Activated CD8-positive, alpha-beta memory T cell treated with anti-CD3 and anti-CD28 coated beads for 4 hours (primary cell): ENCODE measurements at places on chromosomes 3 and 15.

DNA sequence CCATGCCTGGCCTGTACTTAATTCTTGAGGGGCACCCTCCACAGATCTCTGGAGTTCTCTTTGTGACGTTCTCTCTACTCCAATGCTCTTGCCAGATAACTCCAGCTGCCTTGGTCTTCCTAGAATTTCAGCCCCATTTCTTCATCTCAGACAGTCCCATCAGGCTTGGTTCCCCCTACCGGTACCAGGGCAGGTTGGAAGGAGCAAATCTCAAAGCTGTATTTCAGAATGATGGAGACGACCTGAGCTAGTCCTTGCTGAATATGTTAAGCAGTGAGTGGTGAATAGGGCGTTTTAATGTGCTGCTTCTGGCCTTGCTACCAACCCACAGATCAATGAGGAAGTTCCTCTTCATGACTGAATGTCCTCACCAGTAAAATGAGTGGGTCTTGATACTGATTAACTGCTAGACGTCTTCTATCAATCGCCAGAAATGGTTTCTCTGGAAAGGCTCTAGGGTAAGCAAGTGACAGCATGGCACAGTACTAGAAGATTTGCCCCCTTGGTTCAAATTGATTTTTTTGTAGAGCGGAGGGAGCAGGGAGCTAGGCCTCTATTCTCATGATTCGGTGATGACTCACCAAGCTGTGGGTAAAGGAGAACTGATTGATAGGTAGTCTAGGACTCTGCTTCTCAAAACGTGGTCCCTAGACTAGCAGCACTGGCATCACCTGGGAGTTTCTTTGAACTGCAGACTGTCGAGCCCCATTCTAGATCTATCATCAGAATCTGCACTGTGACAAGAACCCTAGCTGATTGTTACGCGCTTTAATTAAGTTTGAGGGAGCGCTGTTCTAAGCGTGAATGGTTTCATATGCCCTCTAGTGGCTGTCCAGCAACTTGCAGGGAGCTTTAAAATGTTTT, 67.8 kb downstream of the UBP1 start:
- peak; percentile 16 for DNase-seq

DNA sequence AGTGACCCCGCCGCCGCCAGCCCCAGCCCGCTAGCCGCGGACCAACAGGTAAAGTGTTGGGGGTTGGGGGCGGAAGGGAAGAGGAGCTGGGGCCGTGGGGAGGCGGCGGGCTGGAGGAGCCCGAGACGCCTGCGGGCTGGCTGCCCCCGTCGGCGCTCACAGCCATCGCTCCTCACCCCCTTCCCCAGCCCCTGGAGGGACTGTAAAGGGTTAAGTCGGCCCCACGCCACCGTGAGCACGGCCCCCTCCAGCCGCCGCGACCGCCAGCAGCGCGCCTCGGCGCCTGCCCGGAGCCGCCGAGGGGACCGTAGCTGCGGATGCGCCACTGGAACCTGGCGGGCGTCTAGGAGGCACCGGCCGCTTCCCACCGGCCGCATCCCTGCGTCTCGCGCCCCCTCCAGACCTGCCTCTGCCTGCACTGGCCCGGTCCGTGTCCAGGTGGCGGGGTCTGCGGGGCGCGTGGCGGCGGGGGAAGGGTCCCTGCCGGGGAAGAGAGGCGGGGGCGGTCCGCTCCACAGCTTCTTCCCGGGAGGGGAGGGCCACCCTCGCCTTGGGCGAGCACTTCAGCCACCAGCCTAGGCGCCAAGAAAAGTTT, 522 bp downstream of the MED12L start:
- DNase-seq = no peak

DNA sequence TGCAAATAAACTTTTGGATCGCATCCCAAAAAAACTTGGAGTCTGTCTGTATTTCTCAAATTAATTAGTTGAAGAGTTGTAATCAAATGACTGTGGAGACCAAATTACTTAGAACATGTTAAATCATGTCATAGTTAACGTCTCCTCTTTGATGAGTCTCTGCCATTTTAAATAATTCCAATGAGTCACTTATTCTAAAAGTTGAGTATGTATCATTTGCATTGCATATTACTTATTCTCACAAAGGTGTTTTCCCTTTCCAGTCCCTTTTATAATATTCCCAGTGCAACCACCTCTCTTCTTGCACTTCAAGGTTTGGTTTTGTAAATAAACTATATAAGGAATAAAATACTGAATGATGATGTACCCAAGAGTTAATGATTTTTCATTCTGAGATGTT, 36.0 kb upstream of the MBNL1 start:
- DNase-seq = no peak

DNA sequence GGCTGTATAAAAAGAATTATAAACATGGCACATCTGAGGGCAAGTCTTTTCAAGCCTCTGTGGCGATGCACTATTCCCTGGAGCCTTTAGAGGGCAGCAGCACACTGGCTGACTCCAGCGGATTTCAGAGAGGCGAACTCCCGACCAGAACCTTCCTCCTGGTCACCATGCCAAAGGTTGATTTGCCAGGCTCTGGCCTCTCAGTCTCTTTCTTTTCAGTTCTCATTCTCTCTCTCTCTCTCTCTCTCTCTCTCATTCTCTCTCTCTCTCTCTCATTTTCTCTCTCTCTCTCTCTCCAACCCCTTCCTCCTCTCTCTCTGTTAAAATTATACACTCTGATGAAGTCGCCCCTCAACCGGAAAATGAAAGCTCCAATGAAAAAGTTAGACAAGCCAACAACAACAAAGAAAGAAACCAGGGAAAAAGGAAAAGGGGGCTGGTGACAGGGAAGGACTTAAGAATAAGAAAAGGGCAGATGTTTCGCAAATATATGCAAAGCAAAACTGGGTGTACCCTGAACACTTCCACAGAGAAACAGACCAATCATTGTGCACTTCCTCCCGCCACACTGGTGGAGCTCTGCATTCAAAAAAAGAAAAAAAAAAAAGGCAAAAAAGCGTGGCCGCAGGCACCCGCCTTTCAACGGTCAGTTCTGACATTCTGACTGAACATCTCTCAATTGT, 90.2 kb downstream of the TIGIT start:
- DNase-seq = peak; percentile 40

DNA sequence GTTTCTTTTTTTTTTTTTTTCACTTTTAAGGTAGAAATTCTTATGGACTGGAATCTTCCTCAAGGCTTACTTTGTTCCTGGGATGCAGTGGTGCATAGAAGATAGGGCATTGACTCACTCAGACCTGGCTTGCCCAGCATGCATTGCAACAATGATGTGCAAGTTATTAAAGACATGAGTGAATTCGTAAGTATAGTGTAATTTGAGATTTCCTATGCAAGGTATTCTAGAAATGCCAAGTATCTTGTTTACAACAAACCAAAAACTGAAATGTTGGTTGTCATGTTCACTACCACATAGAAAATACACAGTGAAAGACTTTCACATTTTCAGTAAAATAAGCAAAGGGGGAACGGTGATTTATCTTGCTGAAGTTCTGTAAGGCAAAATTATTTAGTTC, 56.5 kb upstream of the FNDC3B start:
- DNase-seq = no peak

DNA sequence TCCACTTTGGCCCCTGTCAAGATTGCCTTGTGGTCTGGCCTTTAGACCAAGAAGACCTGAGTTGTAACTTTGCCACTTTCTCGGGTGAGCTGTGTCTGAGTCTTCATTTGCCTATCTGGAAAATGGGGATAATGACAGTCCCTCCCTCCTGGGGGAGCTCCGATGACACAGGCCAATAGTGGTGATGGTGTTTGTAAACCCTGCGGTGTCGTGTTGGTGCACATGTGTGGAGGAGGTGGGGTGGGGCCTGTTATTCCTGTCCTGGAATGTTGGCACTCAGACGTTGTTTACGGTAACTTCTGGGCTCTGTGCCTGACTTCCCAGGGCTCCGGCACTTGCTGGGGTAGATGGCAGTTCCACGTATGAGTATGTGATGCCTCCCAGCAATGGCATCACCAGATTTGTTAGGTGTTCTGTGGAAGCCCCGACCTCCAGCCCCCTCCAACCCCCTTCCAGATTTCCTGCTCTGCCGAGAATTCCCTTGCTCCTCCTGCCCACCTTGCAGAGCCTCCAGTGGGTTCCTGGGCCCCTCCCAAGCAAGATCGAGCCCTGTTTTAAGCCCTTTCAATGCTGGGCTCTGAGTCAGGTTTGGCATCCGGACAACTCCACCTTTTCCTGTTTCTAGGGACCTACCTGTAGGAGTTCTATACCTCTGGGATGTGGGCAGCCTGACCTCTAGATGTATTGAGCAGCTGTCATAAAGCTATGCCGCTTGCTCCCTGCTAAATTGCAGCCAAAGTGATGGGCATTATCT, 31.4 kb downstream of the HRH1 start:
- DNase-seq = no peak

DNA sequence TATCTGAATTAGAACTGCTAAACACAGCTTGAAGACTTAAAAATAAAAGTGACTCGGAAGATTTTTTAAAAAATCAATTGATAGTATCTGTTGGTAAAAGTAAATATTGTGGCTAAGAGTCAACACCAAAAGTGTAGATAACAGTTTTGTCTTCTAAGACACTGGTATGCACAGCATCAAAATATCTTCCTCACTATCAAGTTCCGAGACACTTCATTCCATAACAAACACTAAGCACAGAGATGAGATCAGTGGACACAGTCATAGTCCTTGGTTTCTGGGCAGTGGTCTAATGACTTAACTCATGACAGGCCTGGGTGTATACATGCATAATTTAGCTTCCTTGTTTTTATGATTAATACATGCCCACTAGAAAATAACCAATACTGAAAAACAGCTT, 63.2 kb downstream of the PXYLP1 start:
- no peak for DNase-seq

- DNase-seq = no peak
These were observed 913 bp upstream of the WNT7A start for GRCh38 chr3:13880811-13881156.

- DNase-seq = no peak
These were observed 26.7 kb upstream of the OR5K4 start for GRCh38 chr3:98326945-98327344.

DNA sequence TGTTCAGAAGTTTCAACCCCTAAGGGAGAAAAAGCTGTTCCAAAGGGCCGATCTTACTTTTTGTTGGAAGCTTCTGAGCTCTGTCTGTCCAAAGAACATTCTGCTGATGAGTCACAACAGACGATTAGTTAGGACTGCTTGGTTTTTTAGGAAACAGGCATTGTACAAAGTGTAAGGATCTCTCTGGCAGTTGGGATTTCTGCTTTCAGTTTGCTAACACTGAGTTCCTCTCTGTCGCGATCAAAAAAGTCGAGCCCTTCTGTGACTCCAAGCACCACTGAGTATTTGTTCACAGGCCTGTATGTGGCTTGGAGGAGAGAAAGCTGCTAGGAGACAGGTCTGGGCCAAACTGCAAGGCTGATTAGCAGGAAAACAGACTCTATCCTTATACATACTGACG, 91.8 kb upstream of the PFN2 start:
- no peak for DNase-seq

DNA sequence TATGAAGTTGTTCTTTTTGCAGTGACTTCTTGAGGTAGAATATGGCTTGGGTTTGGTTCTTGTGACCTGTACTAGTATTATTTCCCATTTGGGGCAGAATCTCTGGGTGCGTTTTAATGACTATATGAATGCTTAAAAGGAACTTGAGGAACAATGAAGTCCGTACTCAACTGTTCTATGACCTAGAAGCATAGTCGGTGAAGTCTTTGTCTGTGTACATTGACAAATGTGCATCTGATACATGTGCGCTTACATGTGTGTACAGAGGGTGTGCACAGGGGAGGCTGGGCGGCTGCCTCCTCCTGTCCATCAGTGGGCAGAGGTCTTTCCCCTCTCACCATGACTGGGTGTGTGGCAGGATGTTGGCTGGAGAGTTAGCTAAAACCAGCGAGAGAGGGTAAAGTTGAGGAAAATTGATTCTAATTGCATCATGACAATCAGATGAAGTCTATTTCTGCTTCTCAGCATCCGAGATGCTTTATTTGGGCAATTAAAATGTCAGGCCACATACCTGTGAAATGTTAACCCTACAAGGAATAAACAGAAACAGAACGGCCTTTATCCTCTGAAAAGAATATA, 1.0 kb upstream of the NR2F2 start:
- DNase-seq = no peak

- no peak for DNase-seq
These were observed 72.6 kb upstream of the RORA start for GRCh38 chr15:61301701-61302100.

DNA sequence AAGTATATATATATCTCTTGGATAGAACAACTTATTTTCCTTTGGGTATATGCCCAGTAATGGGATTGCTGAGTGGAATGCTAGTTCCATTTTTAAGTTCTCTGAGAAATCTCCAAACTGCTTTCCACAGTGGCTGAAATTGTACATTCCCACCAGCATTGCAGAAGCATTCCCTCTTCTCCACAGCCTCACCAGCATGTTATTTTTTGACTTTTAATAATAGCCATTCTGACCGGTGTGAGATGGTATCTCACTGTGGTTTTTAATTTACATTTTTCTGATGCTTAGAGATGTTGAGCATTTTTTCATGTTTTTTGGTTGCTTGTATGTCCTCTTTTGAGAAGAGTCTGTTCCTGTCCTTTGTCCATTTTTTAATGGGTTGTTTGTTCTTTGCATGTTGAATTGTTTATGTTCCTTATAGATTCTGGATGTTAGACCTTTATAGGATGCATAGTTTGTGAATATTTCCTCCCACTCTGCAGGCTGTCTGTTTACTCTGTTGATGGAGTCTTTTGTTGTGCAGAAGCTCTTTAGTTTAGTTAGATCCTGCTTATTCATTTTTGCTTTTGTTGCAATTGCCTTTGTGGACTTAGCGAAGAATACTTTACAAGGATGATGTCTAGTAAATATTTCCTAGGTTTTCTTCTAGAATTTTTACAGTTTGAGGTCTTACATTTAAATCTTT, 82.7 kb upstream of the NR2F2 start:
- DNase-seq = no peak

DNA sequence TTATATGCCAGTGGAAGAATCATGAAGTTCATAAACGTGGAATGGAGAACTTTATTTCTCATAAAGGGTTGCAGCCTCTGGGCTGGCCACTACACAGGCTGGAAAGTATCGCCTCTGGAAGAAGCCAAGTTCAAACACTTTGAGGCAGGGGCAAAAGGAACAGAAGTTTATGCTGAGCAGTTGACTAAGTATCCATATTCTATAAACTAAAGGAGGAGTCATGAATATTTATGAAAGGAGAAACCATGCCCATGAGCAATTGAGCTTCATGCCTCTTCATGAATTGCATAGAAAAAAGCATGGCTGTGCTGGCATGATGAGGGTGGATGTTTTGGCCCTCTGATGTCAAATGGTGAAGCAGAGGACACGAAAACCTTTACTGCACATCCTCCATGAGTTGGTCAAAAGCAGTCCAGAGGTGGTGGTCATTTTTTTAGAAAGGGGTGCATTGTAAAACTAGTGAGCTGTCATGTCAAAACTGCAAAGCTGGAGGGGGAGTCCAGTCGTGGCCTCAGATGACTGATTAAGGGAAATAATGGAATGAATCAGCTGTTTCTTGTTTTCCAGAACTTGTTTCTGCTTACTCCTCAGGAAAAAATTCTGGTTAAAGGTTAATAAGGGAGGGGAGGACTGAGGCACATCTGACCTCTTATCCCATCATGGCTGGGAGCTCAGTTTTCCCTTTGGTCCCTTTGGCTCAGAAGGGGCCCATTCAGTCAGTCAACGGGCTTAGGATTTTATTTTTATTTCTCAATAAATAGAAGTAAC, 276.7 kb downstream of the CHL1 start:
- DNase-seq = no peak
